ENCODE measurements at places on chromosomes 1 and 21.

GRCh38 chr1:77538956-77539518 is 143.4 kb downstream of the ZZZ3 start:
- H3K4me1 ChIP-seq, result peaks cover 24% of the 10 kb centered on the region
- DNase-seq, result peak; percentile 59
- H3K27me3 ChIP-seq, result no peaks in the 10 kb centered on the region
- no peaks in the 10 kb centered on the region for H3K36me3 ChIP-seq

DNA sequence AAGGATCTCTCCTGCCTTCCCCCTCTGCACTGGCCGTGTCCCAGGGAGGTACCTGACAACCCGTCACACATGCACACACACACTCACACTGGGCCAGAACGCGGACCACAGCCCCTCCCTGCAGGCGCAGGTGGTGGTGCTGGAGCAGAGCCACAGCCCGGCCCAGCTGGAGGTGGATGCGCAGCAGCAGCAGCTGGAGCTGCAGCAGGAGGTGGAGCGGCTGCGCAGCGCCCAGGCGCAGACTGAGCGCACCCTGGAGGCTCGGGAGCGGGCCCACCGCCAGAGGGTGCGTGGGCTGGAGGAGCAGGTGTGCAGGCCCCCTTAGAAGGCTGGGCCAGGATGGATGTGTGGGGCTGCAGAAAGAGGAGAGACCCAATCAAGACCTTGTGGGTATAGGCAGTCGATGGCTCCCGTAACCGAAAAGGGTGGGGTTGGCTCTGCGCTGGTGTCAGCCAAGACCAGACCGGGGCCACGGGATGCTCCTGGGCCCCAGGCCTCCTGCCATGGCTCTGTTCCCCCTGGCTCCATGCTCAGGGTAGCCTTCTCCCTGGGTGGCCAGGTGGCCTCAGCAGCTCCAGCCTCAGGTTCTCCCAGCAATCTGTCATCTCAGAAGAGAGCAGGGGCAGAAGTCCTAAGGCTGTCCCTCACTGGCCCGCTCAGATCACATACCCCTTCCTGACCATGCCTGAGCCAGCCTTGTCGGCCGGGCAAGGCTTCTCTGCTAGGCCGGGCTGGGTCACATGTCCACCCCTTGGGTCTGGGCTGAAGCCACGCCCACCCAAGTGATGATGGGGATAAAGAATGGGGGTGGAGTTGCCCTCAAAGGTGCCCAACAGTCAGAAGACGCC is 8.9 kb downstream of the MFAP2 start:
- no peak overlapping the region for H3K4me3 ChIP-seq
- H3K4me1 ChIP-seq, result peaks cover 39% of the 10 kb centered on the region
- no peaks in the 10 kb centered on the region for H3K27me3 ChIP-seq
- peaks cover 4% of the 10 kb centered on the region for H3K36me3 ChIP-seq

DNA sequence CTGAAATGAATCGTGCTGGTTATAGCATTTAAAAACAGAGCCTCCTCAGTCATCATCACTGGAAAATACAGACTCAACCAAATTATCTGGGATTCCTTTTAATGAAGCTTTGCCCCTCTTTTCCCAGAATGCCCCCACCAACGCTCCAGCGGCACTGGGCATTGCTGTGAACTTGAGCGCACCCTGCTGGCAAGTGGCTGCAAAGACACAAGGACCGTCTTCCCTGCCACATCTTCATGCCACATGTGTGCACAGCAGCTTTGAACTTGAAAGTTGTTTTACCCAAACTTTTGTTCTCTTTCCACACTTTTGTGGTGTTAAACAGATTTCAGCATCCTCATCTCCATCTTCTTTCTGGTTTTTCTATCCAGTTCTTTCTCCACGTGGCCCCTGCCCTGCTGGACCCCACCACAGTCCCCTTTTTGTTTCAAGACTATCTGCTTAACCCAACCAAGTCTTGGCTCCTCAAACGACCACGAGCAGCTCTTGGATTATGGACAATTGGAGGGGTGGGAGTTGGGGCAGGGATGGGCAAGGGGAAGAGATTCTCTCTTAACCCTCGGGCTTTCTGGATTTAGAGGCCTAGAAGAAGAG is 12.8 kb upstream of the LMX1A start:
- H3K4me1 ChIP-seq, result no peaks in the 10 kb centered on the region
- no peaks in the 10 kb centered on the region for H3K36me3 ChIP-seq
- DNase-seq, result peak; percentile 76
- no peak overlapping the region for H3K27ac ChIP-seq
- H3K4me3 ChIP-seq, result no peak overlapping the region
- no peaks in the 10 kb centered on the region for H3K27me3 ChIP-seq

GRCh38 chr1:65817891-65818290 is 25.2 kb downstream of the PDE4B start:
- no peaks in the 10 kb centered on the region for H3K27me3 ChIP-seq
- no peaks in the 10 kb centered on the region for H3K36me3 ChIP-seq
- no peak overlapping the region for H3K27ac ChIP-seq
- H3K4me3 ChIP-seq, result no peak overlapping the region

DNA sequence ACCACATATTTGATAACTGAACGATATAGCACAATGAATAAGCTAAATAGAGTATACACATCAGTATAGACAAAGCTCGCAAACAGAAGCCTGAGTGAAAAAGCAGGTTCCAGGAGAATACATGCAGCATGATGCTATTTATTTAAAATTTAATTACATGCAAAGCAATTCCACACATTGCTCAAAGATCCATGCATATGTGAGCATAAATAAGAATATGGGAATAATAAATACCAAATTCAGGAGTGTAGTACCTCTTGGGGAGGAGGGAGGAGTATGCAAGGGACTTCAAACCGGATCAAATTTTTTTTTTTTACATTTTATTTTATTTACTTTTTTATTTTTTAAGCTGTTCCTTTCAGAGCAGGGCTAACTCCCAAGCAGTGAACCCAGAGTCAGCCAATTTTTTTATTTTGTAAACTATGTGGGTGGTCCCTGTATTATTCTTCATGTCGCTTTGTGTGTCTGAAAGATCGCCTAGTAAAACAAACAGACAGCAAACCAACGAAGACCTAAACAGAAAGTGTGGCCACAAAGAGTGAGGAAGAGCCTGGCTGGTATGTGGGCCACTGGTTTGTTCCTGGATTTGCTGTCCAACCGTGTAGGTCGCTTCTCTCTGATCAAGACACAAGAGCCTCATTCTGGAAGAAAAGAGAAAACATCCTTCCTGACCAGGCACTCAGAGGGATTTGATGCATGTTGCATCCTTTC is 4.2 kb upstream of the SHISAL2A start:
- no peak overlapping the region for H3K27ac ChIP-seq
- no peaks in the 10 kb centered on the region for H3K36me3 ChIP-seq
- no peaks in the 10 kb centered on the region for H3K4me1 ChIP-seq
- no peaks in the 10 kb centered on the region for H3K27me3 ChIP-seq
- H3K4me3 ChIP-seq, result peak overlapping the region; percentile 31
- DNase-seq, result no peak

DNA sequence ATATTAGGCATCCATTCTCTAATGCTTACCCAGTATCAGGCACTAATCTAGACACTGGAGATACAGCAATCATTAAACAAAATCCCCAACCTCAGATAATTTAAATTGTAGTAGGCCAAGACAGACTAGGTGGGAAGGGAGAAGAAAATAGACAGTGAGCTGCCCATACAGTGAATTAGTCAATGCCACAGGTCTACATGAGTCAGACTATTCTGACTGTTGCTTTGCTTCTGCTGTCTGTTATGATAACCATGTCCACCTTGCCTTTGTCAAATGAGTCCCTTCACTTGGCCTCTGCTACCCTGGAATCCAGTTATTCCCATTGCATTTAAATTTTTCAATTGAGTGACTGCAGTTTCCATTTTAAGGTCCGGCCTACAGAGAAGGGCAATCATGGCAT is 59.5 kb downstream of the PIK3R3 start:
- H3K27me3 ChIP-seq, result no peaks in the 10 kb centered on the region
- H3K4me1 ChIP-seq, result peaks cover 8% of the 10 kb centered on the region
- DNase-seq, result no peak
- H3K36me3 ChIP-seq, result peaks cover 16% of the 10 kb centered on the region
- no peak overlapping the region for H3K4me3 ChIP-seq
- H3K27ac ChIP-seq, result no peak overlapping the region

- peaks cover 5% of the 10 kb centered on the region for H3K4me1 ChIP-seq
- H3K27ac ChIP-seq, result no peak overlapping the region
- H3K4me3 ChIP-seq, result no peak overlapping the region
Observed at GRCh38 chr1:209768354-209768774, 12.5 kb downstream of the TRAF3IP3 start.

DNA sequence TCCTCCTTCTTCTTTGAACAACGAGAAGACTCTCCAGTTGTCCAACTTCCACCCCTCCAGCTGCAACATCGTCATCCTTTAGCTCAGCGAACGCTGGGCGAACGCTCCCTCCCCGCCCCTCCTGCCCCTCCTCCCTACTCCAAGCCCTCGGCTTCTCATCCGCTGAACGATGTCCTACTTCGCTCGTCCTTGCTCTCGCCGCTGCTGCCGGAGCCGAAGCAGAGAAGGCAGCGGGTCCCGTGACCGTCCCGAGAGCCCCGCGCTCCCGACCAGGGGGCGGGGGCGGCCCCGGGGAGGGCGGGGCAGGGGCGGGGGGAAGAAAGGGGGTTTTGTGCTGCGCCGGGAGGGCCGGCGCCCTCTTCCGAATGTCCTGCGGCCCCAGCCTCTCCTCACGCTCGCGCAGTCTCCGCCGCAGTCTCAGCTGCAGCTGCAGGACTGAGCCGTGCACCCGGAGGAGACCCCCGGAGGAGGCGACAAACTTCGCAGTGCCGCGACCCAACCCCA is at the start of gene BCAN:
TSS of gene BCAN (plus strand) at position 357 of the 504 bp plus-strand sequence. CDS start 3,938 bp downstream, outside the sequence.
- peak within 1 kb of the TSS; percentile 40 for H3K4me3 ChIP-seq
- DNase-seq, result peak; percentile 69
- no peaks in the 10 kb centered on the region for H3K36me3 ChIP-seq
- no peak within 1 kb of the TSS for H3K27ac ChIP-seq
- H3K4me1 ChIP-seq, result peaks cover 35% of the 10 kb centered on the region

- no peaks in the 10 kb centered on the region for H3K27me3 ChIP-seq
- no peak for DNase-seq
- peaks cover 7% of the 10 kb centered on the region for H3K4me1 ChIP-seq
- H3K36me3 ChIP-seq, result no peaks in the 10 kb centered on the region
Observed at GRCh38 chr1:178726545-178726944, 1.5 kb downstream of the RALGPS2 start.

- no peak overlapping the region for H3K4me3 ChIP-seq
- DNase-seq, result no peak
- no peak overlapping the region for H3K27ac ChIP-seq
- no peaks in the 10 kb centered on the region for H3K4me1 ChIP-seq
- H3K27me3 ChIP-seq, result no peaks in the 10 kb centered on the region
Observed at GRCh38 chr21:41009398-41010100, 158.4 kb upstream of the BACE2 start.

- H3K27ac ChIP-seq, result peak overlapping the region; percentile 94
- peak overlapping the region; percentile 59 for H3K4me3 ChIP-seq
- H3K27me3 ChIP-seq, result no peaks in the 10 kb centered on the region
- H3K4me1 ChIP-seq, result peaks cover 23% of the 10 kb centered on the region
- no peaks in the 10 kb centered on the region for H3K36me3 ChIP-seq
- no peak for DNase-seq
Observed at GRCh38 chr1:87686136-87686495, 357.4 kb downstream of the LMO4 start.

DNA sequence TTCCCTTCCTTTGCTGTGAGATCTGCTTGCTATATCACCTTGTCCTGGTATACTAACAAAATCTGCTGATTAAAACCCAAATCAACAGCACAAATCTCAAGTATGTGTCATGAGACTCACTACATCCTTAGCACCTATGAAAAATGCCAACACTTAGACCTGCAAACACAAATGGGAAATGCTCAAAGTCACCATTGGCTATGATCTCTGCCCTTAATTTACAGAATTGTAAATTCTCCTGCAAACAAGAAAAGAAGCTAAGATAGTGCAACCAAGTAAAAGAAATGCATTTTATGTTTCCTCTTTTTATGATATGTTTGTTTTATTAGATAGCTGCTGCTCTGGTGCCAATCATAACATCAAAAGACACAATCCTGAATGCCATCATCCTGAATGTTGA is 80.8 kb downstream of the DISC1 start:
- H3K36me3 ChIP-seq, result no peaks in the 10 kb centered on the region
- H3K4me1 ChIP-seq, result no peaks in the 10 kb centered on the region
- no peak overlapping the region for H3K4me3 ChIP-seq
- H3K27me3 ChIP-seq, result no peaks in the 10 kb centered on the region
- DNase-seq, result no peak
- H3K27ac ChIP-seq, result no peak overlapping the region

- no peak overlapping the region for H3K27ac ChIP-seq
- H3K4me1 ChIP-seq, result no peaks in the 10 kb centered on the region
- no peak for DNase-seq
- H3K4me3 ChIP-seq, result no peak overlapping the region
- 0 out of 2 replicates have a peak, but pooled peaks cover 2% of the 10 kb centered on the region for H3K27me3 ChIP-seq
Observed at GRCh38 chr1:157403608-157404007, 148.7 kb downstream of the FCRL5 start.

GRCh38 chr1:155307247-155307740 is 1.4 kb upstream of the FDPS start:
- no peaks in the 10 kb centered on the region for H3K27me3 ChIP-seq
- no peak overlapping the region for H3K27ac ChIP-seq
- DNase-seq, result peak; percentile 58
- H3K36me3 ChIP-seq, result peaks cover 10% of the 10 kb centered on the region
- peaks cover 3% of the 10 kb centered on the region for H3K4me1 ChIP-seq

DNA sequence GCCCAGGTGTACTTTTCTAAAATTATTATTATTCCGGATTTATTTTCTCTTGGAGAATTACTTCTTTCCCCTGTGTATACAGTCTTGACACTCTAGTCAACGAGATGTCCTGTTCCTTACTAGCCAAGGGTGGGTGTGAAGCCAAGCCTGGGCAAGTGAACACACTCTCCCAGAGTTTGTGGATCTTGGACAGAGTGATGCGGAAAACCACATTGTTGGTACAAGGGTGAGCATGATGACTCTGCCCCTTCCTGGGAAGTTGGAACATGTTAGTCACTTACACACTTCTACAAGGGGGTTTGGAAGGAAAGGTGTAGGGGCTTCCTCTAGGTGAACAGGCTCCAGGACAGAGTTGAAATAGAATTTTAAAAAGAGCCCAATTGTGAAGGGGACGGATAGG is 20.0 kb upstream of the RD3 start:
- no peaks in the 10 kb centered on the region for H3K4me1 ChIP-seq
- H3K36me3 ChIP-seq, result no peaks in the 10 kb centered on the region
- no peak for DNase-seq
- no peak overlapping the region for H3K27ac ChIP-seq

GRCh38 chr1:94544706-94545490 is 3.3 kb upstream of the F3 start:
- no peaks in the 10 kb centered on the region for H3K27me3 ChIP-seq
- H3K4me3 ChIP-seq, result no peak overlapping the region
- H3K4me1 ChIP-seq, result peaks cover 15% of the 10 kb centered on the region

GRCh38 chr21:26686278-26686677 is 113.2 kb upstream of the CYYR1 start:
- peak; percentile 44 for DNase-seq
- H3K27ac ChIP-seq, result no peak overlapping the region
- H3K4me1 ChIP-seq, result no peaks in the 10 kb centered on the region
- H3K4me3 ChIP-seq, result no peak overlapping the region
- no peaks in the 10 kb centered on the region for H3K36me3 ChIP-seq
- H3K27me3 ChIP-seq, result no peaks in the 10 kb centered on the region

DNA sequence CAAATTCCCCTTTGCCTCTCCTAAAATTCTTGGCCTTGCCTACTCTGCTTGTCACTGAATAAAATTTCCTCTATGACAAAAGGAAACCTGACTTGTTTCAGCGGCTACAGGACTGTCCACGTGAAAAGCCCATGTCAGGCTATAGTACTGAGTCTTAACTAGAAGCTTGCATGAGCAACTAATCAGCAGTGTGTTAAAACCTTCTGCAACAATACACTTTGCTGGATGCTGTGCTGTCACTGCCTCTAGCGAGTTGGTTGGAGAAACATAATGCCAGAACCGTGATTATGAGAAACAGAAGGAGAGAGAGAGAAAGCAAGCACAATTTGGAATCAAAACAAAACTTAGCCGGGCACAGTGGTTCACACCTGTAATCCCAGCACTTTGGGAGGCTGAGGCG is 25.7 kb upstream of the SLC30A10 start:
- H3K27ac ChIP-seq, result no peak overlapping the region
- H3K4me3 ChIP-seq, result no peak overlapping the region
- DNase-seq, result no peak
- H3K27me3 ChIP-seq, result 0 out of 2 replicates have a peak, but pooled peaks cover 3% of the 10 kb centered on the region
- H3K36me3 ChIP-seq, result no peaks in the 10 kb centered on the region
- no peaks in the 10 kb centered on the region for H3K4me1 ChIP-seq
